ENCODE measurements at places on chromosomes 3 and 15.

DNA sequence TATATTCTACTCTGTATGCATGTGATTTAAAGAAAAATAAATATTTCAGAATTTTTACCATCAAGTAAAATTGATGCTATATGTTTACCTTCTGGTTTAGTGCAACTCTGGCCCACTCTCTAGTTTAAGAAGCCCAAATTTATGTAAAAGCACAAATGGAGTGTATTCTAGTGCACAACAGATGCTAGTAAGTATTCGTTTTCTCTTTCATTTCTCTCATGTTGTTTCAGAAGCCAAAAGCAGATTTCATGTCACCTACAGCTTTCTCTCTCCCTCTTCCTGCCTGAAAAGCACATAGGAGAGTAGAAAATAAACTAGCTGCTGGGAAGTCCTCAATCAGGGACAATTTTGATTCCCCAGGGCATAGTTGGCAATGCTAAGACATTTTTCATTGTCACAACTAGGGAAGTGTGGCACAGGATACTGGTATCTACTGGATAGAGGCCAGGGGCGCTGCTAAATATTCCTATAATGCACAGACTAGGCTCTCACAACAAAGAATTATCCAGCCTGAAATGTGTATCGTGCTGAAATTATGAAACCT is 147.4 kb upstream of the ARHGEF26 start:
- H3K36me3 ChIP-seq, result no peaks in the 10 kb centered on the region
- H3K4me3 ChIP-seq, result no peak overlapping the region
- H3K4me1 ChIP-seq, result no peaks in the 10 kb centered on the region
- no peak for DNase-seq
- no peaks in the 10 kb centered on the region for H3K27me3 ChIP-seq

DNA sequence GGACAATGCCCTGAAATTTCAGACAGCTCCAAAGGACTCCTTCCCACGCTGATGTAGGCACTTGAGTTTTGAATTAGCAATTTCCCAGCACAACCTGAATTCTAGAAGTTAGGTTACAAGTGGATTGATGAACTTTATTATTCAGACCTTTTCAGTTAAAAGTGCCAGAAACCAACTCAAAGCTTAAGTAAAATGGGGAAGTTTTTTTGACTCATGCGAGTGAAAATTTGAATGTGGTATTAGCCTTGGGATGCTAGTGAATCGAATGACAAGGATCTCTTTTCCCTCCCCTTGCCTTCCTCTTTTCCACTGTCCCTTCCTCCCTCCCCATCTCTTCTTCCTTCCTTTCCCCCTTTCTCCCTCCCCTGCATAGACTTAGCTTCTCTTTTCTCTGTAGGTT is 295.1 kb upstream of the PROK2 start:
- H3K36me3 ChIP-seq, result peaks cover 14% of the 10 kb centered on the region
- no peak for DNase-seq

GRCh38 chr15:94000606-94001005 is 230.8 kb upstream of the MCTP2 start:
- no peaks in the 10 kb centered on the region for H3K27me3 ChIP-seq
- H3K4me3 ChIP-seq, result no peak overlapping the region
- no peaks in the 10 kb centered on the region for H3K36me3 ChIP-seq
- peaks cover 7% of the 10 kb centered on the region for H3K4me1 ChIP-seq
- H3K27ac ChIP-seq, result no peak overlapping the region
- DNase-seq, result no peak

DNA sequence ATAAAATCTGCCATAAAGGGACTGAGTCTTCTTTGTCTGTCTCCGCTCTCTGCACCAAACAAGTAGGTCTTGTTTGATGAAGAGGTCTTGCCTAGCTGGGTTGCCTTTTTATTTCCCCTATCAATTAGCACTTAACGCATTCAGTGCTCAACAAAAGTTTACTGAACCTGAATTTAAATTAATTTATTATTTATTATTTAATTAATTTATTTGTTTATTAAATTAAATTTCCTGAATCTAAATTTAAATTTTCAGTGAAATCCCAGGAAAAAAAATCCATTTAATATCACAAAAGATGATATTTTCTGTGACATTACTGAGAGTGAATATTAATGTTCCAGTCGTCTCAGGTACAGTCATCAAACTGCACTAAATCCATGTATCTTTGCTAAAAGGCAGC is 164.9 kb upstream of the AGTR1 start:
- no peak for DNase-seq
- H3K36me3 ChIP-seq, result no peaks in the 10 kb centered on the region
- no peak overlapping the region for H3K27ac ChIP-seq
- H3K4me3 ChIP-seq, result no peak overlapping the region
- no peaks in the 10 kb centered on the region for H3K27me3 ChIP-seq

DNA sequence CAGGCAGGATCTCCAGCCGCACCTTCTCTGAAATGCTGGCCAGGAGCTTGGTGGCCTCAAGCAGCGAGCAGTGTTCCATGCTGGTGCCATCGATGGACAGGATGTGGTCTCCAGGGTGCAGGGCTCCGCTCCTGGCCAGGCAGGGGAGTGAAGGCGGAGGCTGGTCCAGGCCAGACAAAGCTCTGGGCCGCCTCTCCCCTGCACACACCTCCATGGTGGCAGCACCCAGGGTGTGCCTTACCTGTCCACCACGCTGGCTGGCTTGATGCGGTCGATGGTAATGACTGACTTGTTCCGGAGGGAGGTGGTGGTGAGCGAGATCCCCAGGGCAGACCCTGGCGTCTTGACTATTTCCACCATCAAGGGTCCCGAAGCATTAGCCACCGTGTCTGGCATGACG is 20.0 kb downstream of the GRIP2 start:
- H3K27ac ChIP-seq, result no peak overlapping the region
- H3K27me3 ChIP-seq, result peaks cover 6% of the 10 kb centered on the region
- peaks cover 8% of the 10 kb centered on the region for H3K36me3 ChIP-seq

GRCh38 chr15:88255484-88256278 is 858 bp downstream of the NTRK3 start:
- DNase-seq, result peak; percentile 76
- H3K36me3 ChIP-seq, result no peaks in the 10 kb centered on the region
- peak overlapping the region; percentile 86 for H3K4me3 ChIP-seq
- H3K27me3 ChIP-seq, result peaks cover 27% of the 10 kb centered on the region
- no peak overlapping the region for H3K27ac ChIP-seq

All from glutamatergic neuron (in vitro differentiated cells).